H9 (cell line): ENCODE measurements at places on chromosomes 16 and 17. TPM values are rescaled to one million over a fixed set of nuclear protein-coding genes. Genes with fewer than 3 reads are reported as not detected.

- no peak for DNase-seq
Measured at GRCh38 chr17:16450028-16450427, 34.7 kb downstream of the TRPV2 start.

ARHGAP44 gene
- total RNA-seq, result 9.9 and 10.9 TPM in 2 replicates

DNA sequence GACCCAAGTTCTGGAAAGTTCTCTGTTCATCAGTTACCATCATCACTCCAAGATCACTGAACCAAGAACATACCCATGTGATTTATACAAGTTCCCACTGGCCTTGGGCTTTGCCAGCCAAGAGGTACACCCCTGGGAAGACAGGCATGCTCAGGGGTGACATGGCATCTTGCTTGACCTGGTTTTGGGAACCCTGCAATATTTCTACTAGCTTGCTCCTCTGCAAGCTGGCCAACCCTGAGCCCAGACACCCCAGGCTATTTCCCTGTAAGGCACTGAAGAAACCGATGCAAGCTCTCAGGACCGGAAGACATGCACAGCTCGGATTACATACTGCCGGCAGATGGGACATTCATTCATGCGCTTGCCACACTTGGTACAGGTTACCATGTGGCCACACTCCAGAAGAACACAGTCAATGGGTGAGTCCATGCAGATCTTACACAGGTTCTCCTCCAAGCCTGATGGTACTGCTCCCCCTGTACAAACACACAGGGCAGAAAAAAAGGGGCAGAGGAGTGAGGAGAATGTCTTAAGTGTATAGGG, 31.4 kb downstream of the LIG3 start:
- no peak for DNase-seq

- DNase-seq, result no peak
Measured at GRCh38 chr17:52064791-52065211, 93.7 kb downstream of the CA10 start.

KRTAP4-3 gene
- total RNA-seq, result not detected in 2 replicates

DNA sequence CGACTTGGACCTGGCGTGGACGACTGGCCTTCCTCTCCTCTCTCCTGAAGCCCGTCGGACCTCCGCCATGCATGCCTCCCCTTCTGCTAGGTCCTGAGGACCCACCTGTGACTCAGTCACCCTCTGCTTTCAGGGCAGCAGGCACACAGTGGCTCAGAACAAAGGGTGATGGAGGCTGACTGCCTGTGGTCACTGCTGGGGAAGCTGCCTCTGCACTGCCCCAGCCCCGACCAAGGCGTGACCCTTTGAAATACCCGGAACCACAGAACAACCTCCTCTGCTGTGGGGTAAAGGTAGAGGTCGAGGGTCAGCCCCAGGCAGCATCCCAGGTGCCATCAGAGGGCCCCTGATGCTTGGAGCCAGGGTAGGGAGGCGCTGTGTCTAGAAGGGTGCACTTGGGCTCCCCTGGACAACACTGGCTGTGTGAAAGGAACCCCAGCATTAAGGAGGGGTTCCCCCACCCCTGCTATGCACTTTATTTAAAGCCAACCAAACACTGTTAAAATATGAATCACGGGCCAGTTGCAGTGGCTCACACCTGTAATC, 12.5 kb upstream of the SLC4A1 start:
- no peak for DNase-seq

DNA sequence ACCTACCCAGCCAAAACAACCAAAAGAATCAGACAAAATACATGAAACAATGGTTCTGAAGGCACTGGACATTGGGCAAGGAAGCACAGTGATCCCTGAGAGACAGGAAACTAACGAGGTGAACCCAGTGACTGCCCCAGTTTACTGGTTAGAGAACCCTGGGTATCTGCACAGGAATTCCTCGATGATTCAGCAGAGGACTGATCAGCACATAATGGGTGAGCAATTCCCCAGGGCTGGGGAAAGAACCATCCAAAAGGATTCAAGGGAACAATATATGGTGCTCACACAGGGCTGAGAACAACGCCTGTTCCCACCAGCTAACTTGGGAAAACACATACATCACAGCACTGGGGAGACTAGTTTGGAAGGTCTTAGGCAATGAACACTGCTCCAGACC, 167.2 kb downstream of the PARN start:
- DNase-seq, result no peak

DNA sequence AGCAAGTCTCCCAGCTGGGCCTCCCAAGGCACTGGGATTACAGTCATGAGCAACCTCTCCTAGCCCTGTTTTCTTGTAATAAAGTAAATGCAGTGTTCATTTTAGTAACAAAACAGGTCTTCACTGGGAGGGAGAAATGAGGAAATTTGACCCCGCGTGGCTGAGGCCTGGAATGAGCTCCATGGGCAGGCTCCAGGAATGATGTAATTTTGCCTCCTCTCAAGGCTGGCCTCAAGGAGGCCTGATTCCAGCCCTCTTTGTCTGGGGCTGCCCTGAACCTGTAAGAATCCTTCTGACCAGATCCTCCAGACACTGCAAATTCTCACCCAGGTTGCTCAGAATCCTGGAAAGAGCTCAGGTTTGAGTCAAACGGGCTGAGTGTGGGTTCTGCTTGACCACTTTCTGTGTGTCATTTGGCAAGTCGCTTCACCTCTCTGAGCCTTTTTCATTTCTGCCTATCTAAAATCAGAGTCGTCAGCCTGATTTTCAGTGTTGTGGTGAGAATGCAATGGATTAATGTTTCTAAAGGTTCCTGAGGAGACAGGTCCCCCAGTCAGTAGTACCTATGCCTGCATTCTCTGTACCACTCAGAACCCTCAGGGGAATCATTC, 57.1 kb downstream of the RAB11FIP4 start:
- no peak for DNase-seq

DNA sequence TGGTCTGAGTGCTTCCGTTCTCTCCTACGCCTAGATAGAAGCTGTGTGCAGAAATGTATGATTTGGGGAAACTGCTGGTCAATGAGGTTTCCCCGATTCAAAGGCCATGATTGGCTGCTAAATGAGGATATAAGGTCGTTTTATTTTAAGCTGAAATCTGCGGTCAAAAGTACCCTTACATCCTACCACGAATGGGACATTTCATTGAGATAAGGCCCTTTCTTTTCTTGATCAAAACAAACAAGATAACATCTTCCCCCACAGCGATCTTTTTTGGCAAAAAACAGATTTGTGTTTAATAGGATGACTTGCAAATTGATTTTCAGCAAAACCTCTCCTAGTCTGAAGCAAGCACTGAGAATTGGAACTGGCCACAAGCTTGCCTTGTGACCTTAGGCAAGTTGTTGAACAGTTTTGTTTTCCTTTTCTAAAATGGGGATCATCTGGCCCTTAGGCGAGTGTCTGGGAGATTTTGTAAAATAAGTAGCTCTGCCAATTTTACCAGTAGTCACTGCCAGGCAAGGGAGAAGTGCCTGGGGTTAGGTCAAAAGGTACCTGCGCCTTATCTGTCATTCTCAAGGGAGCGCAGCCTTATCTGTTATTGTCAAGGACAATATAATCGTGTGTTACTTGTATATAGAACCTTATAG, 635 bp downstream of the SCPEP1 start:
- no peak for DNase-seq

GRCh38 chr16:1710811-1711507, 5.0 kb downstream of the MAPK8IP3 start:
- DNase-seq, result no peak

DNA sequence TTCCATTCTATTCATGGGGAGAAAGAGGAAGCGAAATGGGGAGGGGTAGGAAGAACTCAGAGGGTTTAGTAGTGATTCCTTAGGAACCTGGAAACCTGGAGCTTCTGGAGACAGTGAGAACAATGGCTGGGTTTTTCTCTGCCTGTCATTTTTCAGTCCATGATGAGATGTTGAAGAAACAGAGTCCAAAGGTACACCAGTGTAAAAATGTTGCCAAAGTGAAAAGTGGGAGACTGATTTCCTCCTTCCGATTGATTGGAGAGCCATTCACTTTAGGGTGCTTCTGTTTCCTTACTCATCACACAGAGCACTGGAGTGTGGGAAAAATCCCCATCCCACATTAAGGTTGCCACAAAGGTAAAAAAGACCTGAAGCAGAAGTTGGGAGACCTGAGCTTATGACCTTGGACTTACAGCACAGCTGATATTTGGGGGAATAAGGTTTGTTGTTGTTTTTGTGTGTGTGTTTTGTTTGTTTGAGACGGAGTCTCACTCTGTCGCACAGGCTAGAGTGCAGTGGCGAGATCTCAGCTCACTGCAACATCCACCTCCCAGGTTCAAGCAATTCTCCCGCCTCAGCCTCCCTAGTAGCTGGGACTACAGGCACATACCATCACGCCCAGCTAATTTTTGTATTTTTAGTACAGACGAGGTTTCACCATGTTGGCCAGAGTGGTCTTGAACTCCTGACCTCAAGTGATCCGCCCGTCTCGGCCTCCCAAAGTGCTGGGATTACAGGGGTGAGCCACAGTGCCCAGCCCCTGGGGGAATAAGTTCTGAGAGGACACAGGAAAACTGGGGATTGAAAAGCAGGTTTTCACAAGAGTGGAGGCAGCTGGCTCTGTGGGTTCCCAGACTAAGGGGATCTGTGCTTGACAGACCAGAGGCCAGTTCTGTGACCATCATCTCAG, 1.4 kb upstream of the DHX8 start:
- no peak for DNase-seq

EVI2B gene
- not detected in 2 replicates for total RNA-seq

DNA sequence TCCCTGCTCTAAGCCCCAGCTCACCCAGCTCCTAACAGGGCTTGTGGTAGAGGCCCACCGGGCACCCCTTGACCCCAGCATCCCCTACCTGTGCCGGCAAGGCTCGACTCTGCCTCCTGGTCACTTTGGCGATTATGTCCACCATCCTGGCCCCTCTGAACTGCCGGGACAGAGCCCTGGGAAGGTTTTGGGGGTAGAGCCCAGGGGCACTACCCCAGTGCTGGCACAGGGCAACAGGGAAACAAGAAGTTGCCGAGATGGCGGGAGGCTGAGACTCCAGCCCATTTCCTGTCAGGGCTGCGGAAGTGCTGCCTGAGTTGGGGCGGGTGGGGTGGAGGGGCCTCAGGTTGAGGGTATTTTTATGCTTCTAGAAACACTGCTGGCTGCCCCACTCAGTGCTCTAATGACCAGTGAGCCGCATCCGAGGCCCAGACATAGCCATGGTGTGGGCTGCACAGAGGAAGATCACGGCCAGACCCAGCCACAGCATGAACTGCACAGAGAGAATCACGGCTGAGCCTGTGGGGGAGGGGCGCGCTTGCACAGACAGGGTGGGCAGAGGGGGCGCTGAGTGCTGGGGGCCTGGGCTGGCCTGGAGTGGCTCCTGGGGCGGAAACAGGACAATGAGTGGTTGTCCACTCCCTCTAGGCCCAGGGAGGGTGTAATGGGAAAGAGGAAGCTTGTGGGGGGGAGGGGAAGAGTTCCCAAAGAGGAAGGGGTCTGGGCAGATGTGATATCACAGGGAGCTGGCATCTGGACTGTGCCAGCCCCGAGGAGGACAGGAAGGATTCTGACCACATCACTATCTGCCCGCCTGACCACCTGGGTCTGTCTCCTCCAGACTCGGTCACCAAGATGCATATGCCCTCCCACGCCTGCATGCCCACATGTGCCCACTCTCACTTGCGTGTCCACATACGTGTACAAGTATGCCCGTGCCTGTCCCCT, 22.3 kb downstream of the ARHGAP27 start:
- DNase-seq, result no peak

- peak; percentile 82 for DNase-seq
Measured at GRCh38 chr16:17476414-17477259, 5.9 kb upstream of the XYLT1 start.

- no peak for DNase-seq
Measured at GRCh38 chr16:54454616-54455015, 168.0 kb upstream of the IRX3 start.

GRCh38 chr16:2833776-2834175, 3.7 kb downstream of the ZG16B start:
- no peak for DNase-seq

ATF7IP2 gene
- 18.1 and 21.5 TPM in 2 replicates for total RNA-seq

DNA sequence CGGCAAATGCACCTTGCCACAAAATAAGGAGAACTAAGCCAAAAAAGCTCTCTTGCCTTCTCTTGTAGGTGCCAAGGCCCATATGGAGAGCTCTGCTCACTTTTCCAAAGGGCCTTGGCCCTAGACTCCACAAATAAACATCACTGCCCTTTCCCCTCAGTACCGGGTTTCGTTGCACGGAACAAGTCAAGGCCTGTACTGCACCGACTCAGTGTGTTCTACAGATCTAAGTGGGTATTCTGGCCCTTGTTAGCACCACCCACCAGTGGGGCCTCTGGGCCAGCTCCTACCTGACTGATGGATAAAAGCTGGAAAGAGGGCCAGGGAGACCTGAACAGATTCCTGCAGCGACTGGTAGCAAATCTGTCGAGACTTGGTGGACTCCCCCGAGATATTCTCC, 43.7 kb upstream of the GSG1L start:
- DNase-seq, result no peak

SLC52A1 gene
- 0.15 and 0.17 TPM in 2 replicates for total RNA-seq

NOS2 gene
- 0.35 and 0.59 TPM in 2 replicates for total RNA-seq

GRCh38 chr16:31064882-31065461, 9.1 kb downstream of the ZNF668 start:
- DNase-seq, result no peak

PPM1D gene
- total RNA-seq, result 19.0 and 19.9 TPM in 2 replicates
